ENCODE measurements at places on chromosomes 6 and 20.

DNA sequence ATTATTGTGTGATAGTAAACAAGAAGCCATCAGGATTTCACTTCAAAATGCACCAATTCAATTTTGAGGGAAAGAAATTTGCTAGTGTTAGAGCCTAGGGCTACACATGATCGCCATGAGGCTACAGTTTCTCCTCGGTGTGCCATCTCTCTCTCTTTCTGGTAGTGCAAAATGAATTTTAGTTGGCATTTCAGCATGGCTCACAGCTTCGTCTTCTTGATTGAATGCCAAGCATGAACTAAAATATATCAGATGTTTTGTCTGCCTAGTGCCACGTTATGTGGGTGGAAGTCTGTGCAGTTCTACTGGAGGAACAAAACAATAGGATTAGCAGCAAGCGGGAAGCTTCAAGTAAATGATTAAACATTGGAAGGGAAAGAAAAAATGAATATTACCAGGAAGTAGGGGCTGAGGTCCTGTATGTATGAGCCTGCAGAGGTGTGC, 6.8 kb upstream of the MRAP2 start:
- DNase-seq, result no peak

DNA sequence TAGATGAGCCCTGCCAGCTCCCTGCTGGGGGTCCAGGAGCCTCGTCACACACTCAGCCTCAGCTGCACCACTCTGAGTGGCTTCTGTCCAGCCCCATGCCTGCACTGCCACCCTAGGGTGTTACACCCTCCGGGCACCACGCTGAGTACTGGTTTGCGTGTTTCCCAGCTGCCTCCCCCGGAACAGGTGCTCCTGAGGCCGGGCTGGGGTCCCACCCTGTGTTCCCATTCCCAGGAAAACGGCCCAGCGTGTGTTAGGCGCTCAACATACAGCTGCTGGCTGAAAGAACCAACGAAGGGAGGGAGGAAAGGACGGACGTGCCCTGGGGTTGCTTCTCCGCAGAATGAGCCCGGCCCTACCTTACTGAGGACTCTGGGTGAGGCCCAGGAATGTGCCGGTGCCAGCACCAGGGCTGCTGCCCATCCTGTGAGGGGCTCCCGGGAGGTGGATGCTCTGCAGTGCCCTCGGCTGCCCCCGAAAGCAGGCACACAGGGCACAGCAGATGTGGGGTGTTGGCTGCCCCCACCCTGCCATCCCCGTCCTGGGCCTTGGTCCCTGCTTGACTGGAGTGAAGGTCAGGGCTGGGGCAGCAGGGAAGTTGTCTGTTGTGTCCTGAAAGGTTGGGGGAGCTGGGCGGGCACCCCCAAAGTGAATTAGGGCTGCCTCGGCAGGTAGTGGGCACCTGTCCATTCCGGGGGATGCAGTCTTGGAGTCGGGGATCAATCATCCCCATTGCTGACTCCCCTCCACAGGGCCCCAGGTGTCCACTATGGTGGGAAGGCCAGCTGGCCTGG, 16.3 kb downstream of the LAMA5 start:
- no peak for DNase-seq

- DNase-seq, result no peak
Measured at GRCh38 chr6:39896701-39897100, 37.6 kb downstream of the MOCS1 start.

GRCh38 chr6:158040051-158040803, 58.6 kb downstream of the SYNJ2 start:
- peak; percentile 96 for DNase-seq

DNA sequence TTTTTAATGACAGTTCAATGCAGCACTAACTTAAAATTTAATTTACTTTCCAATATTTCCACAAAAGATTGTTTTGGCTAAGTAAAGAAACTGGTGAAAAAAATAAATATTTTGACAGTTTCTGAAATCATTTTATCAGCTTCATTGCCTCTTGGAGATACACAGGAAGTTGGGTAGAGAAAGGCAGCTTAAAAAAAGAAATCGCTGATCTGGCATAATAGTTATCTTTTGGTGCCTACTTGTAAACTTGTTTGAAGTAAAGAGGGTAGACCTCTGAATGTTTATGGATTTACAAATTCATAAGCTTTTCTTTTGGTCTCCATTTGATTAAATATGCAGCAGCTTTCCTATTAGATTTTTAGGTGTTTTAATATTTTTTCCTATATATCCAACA, 103.4 kb downstream of the RTN4IP1 start:
- DNase-seq, result no peak

DNA sequence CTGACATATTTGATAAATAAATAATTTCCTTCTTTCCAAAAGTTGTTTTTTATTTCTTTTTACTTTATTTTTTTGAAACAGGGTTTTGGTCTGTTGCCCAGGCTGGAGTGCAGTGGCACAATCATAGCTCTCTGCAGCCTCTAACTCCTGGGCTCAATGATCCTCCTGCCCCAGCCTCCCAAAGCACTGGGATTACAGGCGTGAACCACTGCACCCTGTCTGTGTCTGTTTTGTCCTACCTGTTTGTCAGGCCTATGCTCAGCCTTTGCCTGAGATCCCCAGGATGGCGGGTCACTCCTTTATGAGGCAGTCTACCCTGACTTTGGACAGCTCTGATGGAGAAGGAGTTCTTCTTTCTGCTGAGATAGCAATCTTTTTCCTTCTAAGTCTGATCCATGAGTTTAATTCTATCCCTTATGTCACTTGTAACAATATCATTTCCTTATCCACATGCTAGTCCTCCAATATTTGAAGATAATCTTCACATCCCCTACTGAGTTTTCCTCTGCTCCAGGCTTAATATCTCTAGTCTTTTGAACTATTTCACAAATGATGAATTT, 14.4 kb upstream of the SLC16A10 start:
- no peak for DNase-seq

DNA sequence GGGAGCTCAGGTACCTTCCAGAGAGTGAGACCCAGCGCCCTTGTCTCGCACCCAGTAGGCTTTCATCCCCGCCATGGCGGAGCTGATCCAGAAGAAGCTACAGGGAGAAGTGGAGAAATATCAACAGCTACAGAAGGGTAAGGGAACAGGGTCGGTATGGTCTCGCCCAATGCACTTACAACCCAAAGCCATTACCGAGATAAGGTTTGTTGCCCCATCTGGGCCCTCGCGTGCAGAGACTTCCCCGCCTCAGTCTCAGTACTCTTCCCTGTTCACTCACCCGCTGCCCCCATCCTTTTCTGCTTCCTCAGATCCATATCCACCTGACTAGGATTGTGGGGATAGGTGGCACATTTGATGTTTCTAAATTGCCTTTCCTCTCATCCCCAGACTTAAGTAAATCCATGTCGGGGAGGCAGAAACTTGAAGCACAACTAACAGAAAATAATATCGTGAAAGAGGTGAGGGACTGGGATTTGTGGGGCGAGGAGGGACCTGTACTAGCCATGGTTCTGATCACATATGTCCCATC, 449 bp downstream of the PFDN6 start:
- peak; percentile 72 for DNase-seq

- peak; percentile 80 for DNase-seq
Measured at GRCh38 chr20:32638848-32639247, 34.9 kb downstream of the C20orf203 start.

- DNase-seq, result no peak
Measured at GRCh38 chr20:18527339-18527738, 19.6 kb downstream of the SEC23B start.

DNA sequence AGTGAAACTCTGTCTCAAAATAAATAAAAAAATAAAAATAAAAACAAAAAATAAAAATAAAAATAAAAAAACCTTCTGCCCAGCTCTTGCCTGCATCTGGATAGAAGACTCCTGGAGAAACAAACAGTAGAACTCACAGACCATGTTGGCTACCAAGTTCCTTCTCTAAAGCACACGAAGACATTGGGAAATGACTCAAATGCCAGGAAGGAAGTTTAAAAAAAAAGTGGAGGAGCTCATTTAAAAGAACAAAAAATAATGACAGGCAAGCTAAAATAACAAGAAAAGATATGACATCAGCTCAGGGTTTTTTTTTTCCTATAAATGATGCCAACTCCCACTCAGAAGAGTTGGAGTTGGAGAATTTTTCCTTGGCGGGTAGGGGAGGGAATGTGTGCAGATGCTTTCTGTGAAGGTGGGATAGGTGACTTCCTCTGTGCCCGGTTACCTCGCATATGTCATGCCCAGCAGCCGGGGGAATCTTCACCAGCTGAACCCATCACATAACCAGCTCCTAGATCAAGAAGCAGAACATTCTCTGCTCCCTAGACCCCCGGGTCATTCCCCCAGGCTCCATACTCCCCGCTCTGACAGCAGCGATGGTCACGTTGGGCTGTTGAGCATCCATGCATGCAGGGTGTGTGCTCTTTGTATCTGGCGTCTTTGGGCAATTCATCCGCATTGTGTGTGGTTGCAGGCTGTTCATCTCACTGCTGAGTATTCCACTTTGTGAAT, 17.3 kb upstream of the CD93 start:
- peak; percentile 25 for DNase-seq

DNA sequence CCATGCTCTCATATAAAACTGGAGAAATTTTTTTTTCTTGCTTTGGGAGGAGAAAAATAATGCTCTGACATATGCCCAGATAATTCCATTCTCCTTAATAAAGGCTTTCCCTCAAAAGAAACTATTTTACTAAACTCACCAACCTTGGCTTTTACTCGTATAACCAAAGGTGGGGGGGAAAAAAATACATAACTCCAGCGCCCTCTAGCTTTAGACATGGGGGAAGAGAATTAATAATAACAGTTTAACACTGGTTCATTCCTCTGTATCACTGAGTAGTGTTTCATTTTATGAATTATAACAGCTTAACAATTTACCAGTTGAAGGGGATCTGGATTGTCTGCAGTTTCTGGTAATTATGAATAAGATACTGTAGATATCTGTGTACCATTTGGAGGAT, 1226.1 kb downstream of the GRIK2 start:
- DNase-seq, result peak; percentile 24

Measured in hematopoietic multipotent progenitor cell treated with erythropoietin and hydrocortisone succinate and interleukin-3 and kit ligand, for 4 days (in vitro differentiated cells).